Activated naive CD8-positive, alpha-beta T cell treated with anti-CD3 and anti-CD28 coated beads, Interleukin-2, amount 10 ng/mL, durations not matched to agents 7 days and 5 days (primary cell): ENCODE measurements at places on chromosomes 13 and 19. TPM values are rescaled to one million over a fixed set of nuclear protein-coding genes. Genes with fewer than 3 reads are reported as not detected.

ZSCAN1 gene
- total RNA-seq, result not detected

SHD gene
- total RNA-seq, result not detected

DNA sequence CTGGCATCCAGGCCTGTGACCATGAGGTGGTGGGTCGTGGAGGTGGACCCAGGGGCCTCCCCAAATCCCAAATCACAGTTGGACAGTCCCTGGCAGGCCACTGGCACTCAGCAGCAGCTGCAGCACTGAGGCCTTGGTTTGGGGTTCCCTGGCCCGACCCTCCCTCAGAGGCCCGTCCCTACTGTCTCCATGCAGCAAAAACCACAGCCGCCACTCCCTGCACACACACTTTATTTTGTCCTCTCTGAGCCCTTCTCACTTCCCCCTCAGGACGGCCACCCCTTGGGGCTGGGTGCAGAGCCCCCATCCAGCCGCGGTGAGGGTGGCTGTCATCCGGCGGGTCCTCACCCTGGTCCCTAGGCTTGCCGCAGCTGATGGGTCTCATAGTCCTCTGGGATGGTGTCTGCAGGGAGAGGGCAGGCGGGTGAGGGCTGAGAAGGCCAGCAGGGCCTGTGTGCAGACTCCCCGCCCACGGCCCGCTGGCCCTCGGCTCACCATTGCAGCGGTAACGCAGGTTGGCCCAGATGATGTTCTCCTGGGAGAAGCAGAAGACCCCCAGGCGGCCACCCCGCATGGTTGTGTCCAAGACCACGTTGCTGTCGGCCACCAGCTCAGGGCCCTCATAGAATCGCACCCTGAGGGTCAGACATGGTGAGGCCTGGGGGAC lies 8.4 kb downstream of the COMP start:
- peaks cover 3% of the 10 kb centered on the region for H3K36me3 ChIP-seq
- H3K27me3 ChIP-seq, result peaks cover 27% of the 10 kb centered on the region
- H3K4me1 ChIP-seq, result peaks cover 14% of the 10 kb centered on the region
- H3K27ac ChIP-seq, result no peak overlapping the region
- no peak for DNase-seq

DNA sequence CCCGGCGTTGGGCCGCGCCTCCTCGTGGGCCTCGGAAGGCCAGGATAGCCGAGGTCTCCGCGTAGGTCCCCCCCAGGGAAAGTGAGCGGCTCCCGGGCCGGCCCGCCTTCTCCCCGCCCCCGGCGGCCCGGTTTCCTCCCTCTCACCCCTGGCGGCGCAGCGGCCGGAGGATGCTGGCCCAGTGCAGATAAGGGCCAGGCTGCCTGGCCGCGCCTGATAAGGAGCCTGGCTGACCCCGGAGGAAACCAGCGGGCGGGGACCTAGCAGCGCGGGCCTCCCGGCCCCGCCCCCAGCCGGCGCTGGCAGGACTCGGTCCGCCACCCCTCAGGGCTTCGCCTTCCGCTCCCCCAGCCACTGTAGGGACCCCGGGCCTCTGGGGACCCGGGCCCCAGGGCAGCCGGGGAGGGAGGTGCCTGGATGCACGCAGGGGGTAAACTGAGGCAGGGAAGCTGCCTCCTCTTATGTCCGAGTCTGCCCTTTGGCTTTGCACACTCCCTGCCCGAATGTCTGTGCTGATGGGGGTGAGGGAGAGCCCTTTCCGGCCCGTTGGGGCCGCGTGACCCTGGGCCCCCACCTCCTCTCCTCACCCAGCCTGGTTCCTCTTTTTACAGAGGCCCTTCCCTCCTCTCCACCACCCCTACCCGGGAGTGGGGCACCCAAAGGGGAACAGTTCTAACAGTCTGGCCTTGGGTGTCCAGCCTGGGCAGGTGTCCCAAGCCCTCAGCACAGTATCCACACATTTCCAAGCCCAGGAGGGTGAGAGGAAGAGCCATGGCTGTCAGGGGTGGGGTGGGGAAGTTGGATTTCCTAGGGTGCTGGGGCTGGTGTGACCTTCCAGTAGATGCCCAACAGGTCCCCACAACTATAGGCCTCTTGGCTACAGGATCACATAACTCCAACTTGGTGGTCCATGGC lies at the start of gene LYL1:
TSS of gene LYL1 (minus strand) at position 193 of the 915 bp plus-strand sequence. CDS start 1,687 bp downstream, outside the sequence.
- peaks cover 10% of the 10 kb centered on the region for H3K27me3 ChIP-seq
- H3K4me3 ChIP-seq, result peak within 1 kb of the TSS; percentile 69
- H3K4me1 ChIP-seq, result peaks cover 26% of the 10 kb centered on the region
- peaks cover 8% of the 10 kb centered on the region for H3K36me3 ChIP-seq
- DNase-seq, result peak; percentile 63

- no peak overlapping the region for H3K4me3 ChIP-seq
- H3K27ac ChIP-seq, result no peak overlapping the region
- H3K36me3 ChIP-seq, result no peaks in the 10 kb centered on the region
Observed at GRCh38 chr13:113420833-113421600, 32.3 kb downstream of the ADPRHL1 start.
